ENCODE measurements at places on chromosomes 12 and 14. TPM values are rescaled to one million over a fixed set of nuclear protein-coding genes. Genes with fewer than 3 reads are reported as not detected.

- H3K36me3 ChIP-seq: no peaks in the 10 kb centered on the region
- H3K4me1 ChIP-seq: peaks cover 6% of the 10 kb centered on the region
- H3K4me3 ChIP-seq: no peak overlapping the region
- no peak overlapping the region for H3K27ac ChIP-seq
- H3K27me3 ChIP-seq: no peaks in the 10 kb centered on the region
These were observed 48.3 kb upstream of the CCDC63 start for GRCh38 chr12:110798461-110798860.

The ETFBKMT gene
- 1.5 TPM for total RNA-seq

GRCh38 chr12:132429946-132430643 is 59.9 kb upstream of the FBRSL1 start:
- H3K36me3 ChIP-seq: no peaks in the 10 kb centered on the region
- peak; percentile 76 for DNase-seq
- no peak overlapping the region for H3K27ac ChIP-seq
- no peaks in the 10 kb centered on the region for H3K27me3 ChIP-seq
- peaks cover 36% of the 10 kb centered on the region for H3K4me1 ChIP-seq
- peak overlapping the region; percentile 23 for H3K4me3 ChIP-seq

The MMP19 gene
- 1.3 TPM for total RNA-seq

The KCNA5 gene
- not detected for total RNA-seq

Data from CD4-positive, alpha-beta memory T cell (primary cell).